GM12864 (cell line): ENCODE measurements at places on chromosomes 2 and 18.

- DNase-seq, result no peak
Measured at GRCh38 chr2:58289029-58289428, 47.9 kb upstream of the FANCL start.

DNA sequence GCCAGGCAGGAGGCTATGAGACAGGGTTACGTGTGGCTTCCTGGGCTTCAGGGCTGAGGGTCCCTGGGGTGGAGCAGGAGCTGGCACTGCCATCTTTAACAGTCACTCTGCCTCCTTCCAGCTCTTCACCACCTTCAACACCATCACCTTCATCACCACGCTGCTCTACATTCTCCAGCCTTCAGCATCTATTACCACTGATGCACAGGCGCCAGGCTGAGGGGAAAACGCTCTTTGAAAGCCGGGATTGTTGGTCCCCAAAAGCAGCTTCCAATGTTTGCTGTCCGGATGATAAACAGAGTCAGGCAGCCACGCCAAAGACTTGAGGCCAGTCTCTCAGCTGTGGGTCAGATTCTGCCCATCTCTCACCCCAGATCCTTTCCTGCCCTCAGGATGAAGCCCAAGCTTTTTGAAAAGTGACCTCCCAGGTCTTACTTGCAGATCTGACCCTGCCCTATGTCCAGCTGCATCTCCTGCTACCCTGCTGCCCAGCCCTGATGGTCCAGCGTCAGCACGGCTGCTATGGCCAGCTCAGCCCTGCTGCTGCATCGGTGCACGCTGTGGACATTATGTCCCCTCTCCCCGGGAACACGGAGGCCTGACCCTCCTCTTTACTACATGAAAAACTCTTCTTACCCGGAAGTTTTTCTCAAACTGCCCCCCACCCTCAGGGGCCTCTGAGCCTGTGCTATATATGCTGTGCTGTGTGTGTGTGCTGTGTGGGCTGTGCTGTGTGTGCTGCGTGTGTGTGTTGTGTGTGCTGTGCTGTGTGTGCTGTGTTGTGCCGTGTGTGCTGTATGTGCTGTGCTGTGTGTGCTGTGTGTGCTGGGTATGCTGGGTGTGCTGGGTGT lies 31.2 kb upstream of the MAL start:
- no peak for DNase-seq

- no peak for DNase-seq
Measured at GRCh38 chr18:42052122-42052708, 97.2 kb downstream of the PIK3C3 start.

GRCh38 chr2:62441824-62442223 lies 64.2 kb downstream of the TMEM17 start:
- no peak for DNase-seq
